Activated CD4-positive, alpha-beta memory T cell treated with anti-CD3 and anti-CD28 coated beads, Interleukin-2, amount 10 ng/mL, durations not matched to agents 7 days and 5 days (primary cell): ENCODE measurements at places on chromosomes 2 and 18. TPM values are rescaled to one million over a fixed set of nuclear protein-coding genes. Genes with fewer than 3 reads are reported as not detected.

GRCh38 chr18:75249175-75249518, 38.5 kb downstream of the TSHZ1 start:
- H3K27me3 ChIP-seq: no peaks in the 10 kb centered on the region
- no peak overlapping the region for H3K27ac ChIP-seq
- peaks cover 42% of the 10 kb centered on the region for H3K4me1 ChIP-seq
- no peak overlapping the region for H3K4me3 ChIP-seq
- no peak for DNase-seq

DNA sequence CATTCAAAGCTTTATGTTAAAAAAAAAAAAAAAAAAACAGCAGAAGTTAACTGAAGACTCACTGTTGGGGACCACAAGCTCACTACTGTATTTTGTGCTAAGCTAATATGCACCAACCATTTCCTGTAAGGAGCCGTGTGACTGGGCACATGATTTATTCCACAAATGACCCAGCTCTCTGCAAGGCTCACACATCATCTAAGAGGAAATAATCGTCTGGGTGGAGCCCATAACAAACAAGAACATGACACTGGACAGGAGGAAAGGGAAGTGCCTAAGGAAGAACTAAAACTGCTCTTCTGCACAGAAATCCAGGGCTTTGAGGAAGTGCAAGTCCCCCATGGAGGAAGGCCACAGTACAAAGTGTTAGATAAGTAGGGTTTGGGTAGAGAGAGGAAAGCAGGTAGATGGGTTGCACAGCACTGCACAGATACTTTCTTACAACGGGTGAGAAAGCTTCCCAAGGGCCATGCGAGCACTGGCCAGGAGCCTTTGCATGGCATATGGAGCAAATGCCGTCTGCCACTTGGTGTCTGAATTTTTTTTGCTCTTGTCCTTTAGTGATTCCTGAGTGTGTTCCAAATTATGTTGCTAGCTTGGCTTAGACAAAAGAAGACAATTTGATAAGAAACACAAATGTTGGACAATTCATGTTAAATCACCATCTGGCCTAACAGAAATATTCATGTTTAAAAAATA, 24.4 kb downstream of the NFE2L2 start:
- H3K36me3 ChIP-seq: peaks cover 46% of the 10 kb centered on the region
- peaks cover 74% of the 10 kb centered on the region for H3K4me1 ChIP-seq
- peak overlapping the region; percentile 84 for H3K27ac ChIP-seq

INPP1 gene
- total RNA-seq: 10.6 TPM

GRCh38 chr2:12652723-12653122, 64.0 kb upstream of the TRIB2 start:
- H3K27me3 ChIP-seq: peaks cover 5% of the 10 kb centered on the region
- peaks cover under 1% of the 10 kb centered on the region for H3K4me1 ChIP-seq
- H3K36me3 ChIP-seq: no peaks in the 10 kb centered on the region

COLEC12 gene
- total RNA-seq: not detected

AQP12B gene
- total RNA-seq: not detected

GRCh38 chr18:56433919-56434318, 204.5 kb downstream of the TXNL1 start:
- no peak overlapping the region for H3K4me3 ChIP-seq
- H3K4me1 ChIP-seq: no peaks in the 10 kb centered on the region
- no peak for DNase-seq
- no peak overlapping the region for H3K27ac ChIP-seq

GRCh38 chr18:51953521-51953920, 386.5 kb upstream of the DCC start:
- no peaks in the 10 kb centered on the region for H3K36me3 ChIP-seq
- H3K27ac ChIP-seq: no peak overlapping the region
- no peak overlapping the region for H3K4me3 ChIP-seq
- DNase-seq: no peak
- no peaks in the 10 kb centered on the region for H3K27me3 ChIP-seq
- H3K4me1 ChIP-seq: no peaks in the 10 kb centered on the region

PLEKHA3 gene
- total RNA-seq: 28.7 TPM

GRCh38 chr2:111216811-111217652, 96.3 kb downstream of the BCL2L11 start:
- peaks cover 54% of the 10 kb centered on the region for H3K36me3 ChIP-seq
- no peaks in the 10 kb centered on the region for H3K4me1 ChIP-seq
- no peak overlapping the region for H3K4me3 ChIP-seq
- H3K27me3 ChIP-seq: peaks cover 5% of the 10 kb centered on the region

GRCh38 chr2:158914066-158914465, 54.4 kb upstream of the TANC1 start:
- no peaks in the 10 kb centered on the region for H3K36me3 ChIP-seq
- H3K27ac ChIP-seq: no peak overlapping the region
- no peak for DNase-seq
- no peak overlapping the region for H3K4me3 ChIP-seq
- peaks cover 12% of the 10 kb centered on the region for H3K27me3 ChIP-seq

GRCh38 chr2:84212611-84213314, 246.3 kb downstream of the SUCLG1 start:
- no peak overlapping the region for H3K27ac ChIP-seq
- H3K27me3 ChIP-seq: no peaks in the 10 kb centered on the region
- DNase-seq: no peak
- H3K4me1 ChIP-seq: peaks cover 4% of the 10 kb centered on the region
- no peaks in the 10 kb centered on the region for H3K36me3 ChIP-seq

GRCh38 chr2:199989822-199990221, 34.4 kb downstream of the MAIP1 start:
- DNase-seq: no peak
- H3K27ac ChIP-seq: no peak overlapping the region
- H3K4me3 ChIP-seq: no peak overlapping the region
- H3K27me3 ChIP-seq: peaks cover 3% of the 10 kb centered on the region
- peaks cover 7% of the 10 kb centered on the region for H3K4me1 ChIP-seq

REG3G gene
- total RNA-seq: not detected

TSGA10 gene
- total RNA-seq: 3.7 TPM

DSC3 gene
- not detected for total RNA-seq

CNDP1 gene
- not detected for total RNA-seq

- H3K27ac ChIP-seq: no peak overlapping the region
- no peak for DNase-seq
- H3K36me3 ChIP-seq: no peaks in the 10 kb centered on the region
- H3K27me3 ChIP-seq: no peaks in the 10 kb centered on the region
- H3K4me3 ChIP-seq: no peak overlapping the region
These were observed 345.5 kb downstream of the ERBB4 start for GRCh38 chr2:212193056-212193455.
